Upper lobe of right lung (tissue), 1 donor: ENCODE measurements at places on chromosomes 2 and 18. TPM values are rescaled to one million over a fixed set of nuclear protein-coding genes. Genes with fewer than 3 reads are reported as not detected.

Gene SPEG
- 5.6 TPM for total RNA-seq

Gene MREG
- total RNA-seq: 16.8 TPM

Gene PJVK
- 2.3 TPM for total RNA-seq

Gene PTPRN
- total RNA-seq: not detected

Gene ALPG
- 0.49 TPM for total RNA-seq

- DNase-seq: no peak
- no peaks in the 10 kb centered on the region for H3K27me3 ChIP-seq
- peak overlapping the region; percentile 88 for H3K27ac ChIP-seq
- H3K4me3 ChIP-seq: peak overlapping the region; percentile 62
Measured at GRCh38 chr18:55319459-55320193, 268.4 kb downstream of the TCF4 start.

DNA sequence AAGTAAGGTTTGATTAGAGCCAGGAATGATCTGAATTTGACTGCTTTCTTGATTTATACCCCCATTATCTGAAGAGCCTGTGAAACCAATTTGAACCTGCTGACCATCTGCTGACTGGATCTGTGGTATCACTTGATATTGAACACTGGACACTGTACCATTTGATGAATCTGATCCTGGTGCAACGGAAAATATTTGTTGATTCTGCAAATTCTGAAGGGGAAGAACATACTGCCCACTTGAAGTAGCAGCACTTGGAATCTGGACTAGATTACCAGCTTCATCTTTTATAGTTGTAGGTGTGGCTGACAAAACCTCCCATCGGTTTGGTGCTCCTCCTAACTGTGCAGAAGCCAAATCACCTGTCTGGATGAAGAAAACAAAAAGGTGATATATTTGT is 9.3 kb downstream of the SP3 start:
- peaks cover 35% of the 10 kb centered on the region for H3K36me3 ChIP-seq
- DNase-seq: no peak
- H3K27me3 ChIP-seq: no peaks in the 10 kb centered on the region

- H3K4me3 ChIP-seq: no peak overlapping the region
- H3K27ac ChIP-seq: no peak overlapping the region
- H3K27me3 ChIP-seq: no peaks in the 10 kb centered on the region
- no peaks in the 10 kb centered on the region for H3K36me3 ChIP-seq
- DNase-seq: no peak
Measured at GRCh38 chr2:225637259-225637658, 237.7 kb downstream of the NYAP2 start.

DNA sequence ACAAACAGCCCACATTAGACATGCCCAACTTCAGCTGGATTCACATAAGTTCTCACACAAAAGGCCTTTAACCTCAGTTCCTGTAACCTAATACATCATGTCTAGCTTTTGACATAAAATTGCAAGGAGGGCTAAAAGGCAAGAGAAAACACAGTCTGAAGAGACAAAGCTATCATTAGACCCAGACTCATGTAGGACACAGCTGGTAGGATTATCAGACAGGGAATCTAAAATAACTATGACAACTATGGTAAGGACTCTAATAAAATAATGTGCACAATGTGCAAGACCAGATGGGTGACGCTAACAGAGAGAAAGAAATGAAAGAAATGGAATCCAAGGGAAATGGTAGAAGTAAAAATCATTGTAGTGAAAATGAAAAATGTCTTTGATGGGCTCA is 643.2 kb upstream of the RAB6C start:
- H3K4me1 ChIP-seq: no peaks in the 10 kb centered on the region
- no peak overlapping the region for H3K27ac ChIP-seq
- H3K36me3 ChIP-seq: no peaks in the 10 kb centered on the region
- H3K27me3 ChIP-seq: no peaks in the 10 kb centered on the region
- no peak for DNase-seq

DNA sequence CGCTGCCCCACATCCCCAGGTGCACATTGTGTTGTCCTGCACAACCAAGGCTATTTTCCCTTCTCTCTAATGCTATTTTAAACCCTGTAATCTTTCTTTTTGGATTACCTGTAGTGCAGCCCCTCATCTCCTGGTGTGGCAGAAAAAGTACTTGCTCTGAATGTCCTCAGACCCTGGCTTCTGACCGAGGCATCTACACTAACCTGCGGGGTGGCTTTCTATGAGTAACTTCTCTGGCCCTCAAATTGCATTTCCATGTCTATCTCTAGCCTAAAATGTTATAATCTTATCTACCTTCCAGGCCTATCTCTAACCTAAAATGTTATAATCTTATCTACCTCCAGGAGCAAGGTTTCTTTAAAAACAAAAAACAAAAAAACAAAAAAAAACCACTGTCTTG is 18.2 kb upstream of the SP5 start:
- no peaks in the 10 kb centered on the region for H3K36me3 ChIP-seq
- H3K4me1 ChIP-seq: no peaks in the 10 kb centered on the region
- no peaks in the 10 kb centered on the region for H3K27me3 ChIP-seq
- H3K4me3 ChIP-seq: no peak overlapping the region

DNA sequence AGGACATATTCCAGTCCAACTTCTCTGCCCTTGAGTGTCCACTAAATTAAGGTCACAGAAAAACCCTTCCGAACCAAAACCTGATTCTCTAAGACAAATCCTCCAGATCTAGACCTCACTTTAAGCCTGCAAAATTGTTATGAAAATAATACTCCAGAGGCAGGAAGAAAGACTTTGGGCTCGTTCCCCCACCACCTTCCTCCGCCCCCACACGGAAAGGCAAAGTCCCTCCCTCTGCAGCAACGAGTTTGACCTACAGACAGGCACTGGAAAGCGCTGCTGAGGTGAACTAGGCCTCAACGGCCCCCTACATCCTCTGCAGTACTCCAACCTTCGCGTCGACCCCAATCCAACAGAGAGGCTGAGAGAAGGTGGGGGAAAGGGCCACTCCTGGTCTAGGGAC is 808 bp downstream of the ATP5MC3 start:
- peaks cover 43% of the 10 kb centered on the region for H3K36me3 ChIP-seq
- H3K4me1 ChIP-seq: no peaks in the 10 kb centered on the region
- peak; percentile 70 for DNase-seq
- H3K27ac ChIP-seq: peak overlapping the region; percentile 88
- peak overlapping the region; percentile 85 for H3K4me3 ChIP-seq

DNA sequence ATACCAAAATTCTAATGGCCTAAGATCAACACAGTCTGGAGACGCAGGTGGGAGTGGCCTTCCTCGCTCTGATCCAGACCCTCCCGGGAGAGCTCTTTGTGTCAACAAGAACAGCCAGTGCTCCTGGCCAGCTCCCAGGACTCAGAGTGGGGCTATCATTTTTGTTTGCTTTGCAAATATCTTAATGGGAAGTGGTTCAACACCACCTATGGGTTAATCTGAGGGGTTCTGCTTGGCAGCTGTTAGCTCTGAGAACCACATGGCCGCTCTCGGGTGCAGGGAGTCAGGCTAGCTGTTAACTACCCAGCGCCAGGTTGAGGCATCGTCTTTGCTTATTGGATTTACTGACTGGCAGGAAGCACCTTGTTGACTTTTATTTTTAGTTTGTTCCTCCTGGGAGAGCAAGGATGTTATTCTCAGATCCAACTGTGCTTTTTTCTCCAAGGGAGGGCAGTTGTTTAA is 184.8 kb upstream of the SP5 start:
- no peaks in the 10 kb centered on the region for H3K27me3 ChIP-seq
- no peak overlapping the region for H3K27ac ChIP-seq
- H3K36me3 ChIP-seq: no peaks in the 10 kb centered on the region
- peak overlapping the region; percentile 11 for H3K4me3 ChIP-seq
- DNase-seq: peak; percentile 85
- H3K4me1 ChIP-seq: peaks cover 16% of the 10 kb centered on the region

GRCh38 chr2:230575642-230576324 is 136.9 kb upstream of the CAB39 start:
- no peak overlapping the region for H3K4me3 ChIP-seq
- no peaks in the 10 kb centered on the region for H3K27me3 ChIP-seq
- no peak for DNase-seq
- H3K36me3 ChIP-seq: no peaks in the 10 kb centered on the region

DNA sequence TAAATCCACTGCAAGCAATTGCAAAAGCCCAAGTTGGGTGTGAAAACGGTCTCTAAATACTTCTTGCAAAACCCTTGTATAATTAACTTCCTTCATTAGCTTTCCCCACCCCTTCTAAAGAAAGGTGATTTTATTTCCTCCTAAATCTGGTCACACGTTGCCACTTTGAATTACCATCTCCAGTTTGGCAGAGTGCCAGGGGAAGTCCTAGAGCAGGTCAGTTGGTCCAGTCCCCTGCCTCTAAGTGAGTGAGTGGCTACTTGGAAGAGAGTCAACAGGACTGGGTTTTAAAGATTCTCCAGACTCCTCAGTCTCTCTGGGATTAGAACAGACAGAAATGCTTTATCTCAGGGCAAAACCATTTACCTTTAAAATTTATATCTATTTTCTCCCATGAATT is 18.7 kb upstream of the LYPD6B start:
- no peak for DNase-seq
- H3K27ac ChIP-seq: no peak overlapping the region
- no peaks in the 10 kb centered on the region for H3K4me1 ChIP-seq
- no peaks in the 10 kb centered on the region for H3K36me3 ChIP-seq

DNA sequence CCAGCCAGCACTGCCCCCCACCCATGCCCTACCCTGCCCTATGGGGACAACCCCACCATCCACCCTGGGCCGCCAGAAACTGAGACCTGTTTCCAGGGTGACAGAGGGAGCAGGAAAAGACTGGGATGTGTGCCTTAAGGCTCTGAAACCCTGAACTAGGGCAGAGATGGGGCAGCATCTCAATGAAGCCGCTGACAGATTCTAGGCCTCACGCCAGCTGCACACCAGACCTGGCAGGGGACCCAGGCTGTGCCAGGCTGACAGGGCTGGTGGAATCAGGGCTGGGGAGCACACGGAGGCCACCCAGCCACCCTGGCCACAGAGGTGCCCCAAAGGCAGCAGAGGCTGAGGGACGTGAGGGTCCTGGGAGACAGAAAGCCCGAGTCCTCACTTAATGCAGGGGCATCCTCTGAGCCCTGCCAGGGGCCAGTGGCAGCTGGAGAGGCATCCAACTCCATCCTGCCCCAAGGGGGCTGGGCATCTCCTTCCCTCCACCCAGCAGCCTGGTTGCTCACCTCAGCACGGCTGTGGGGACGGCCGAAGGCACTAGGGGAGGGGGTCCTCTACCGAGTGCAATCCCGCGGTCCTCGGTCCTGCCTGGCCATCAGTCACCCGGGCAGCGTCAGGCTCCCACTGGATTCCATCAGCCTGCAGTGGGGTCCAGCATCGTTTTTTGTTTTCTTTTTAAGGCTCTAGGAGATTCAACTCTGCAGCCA is 169.2 kb downstream of the ZFP36L2 start:
- no peaks in the 10 kb centered on the region for H3K36me3 ChIP-seq
- H3K4me3 ChIP-seq: no peak overlapping the region
- no peaks in the 10 kb centered on the region for H3K27me3 ChIP-seq
- H3K4me1 ChIP-seq: peaks cover 16% of the 10 kb centered on the region
